ENCODE measurements at places on chromosomes 6 and 20. TPM values are rescaled to one million over a fixed set of nuclear protein-coding genes. Genes with fewer than 3 reads are reported as not detected.

Gene RSPH9
- polyA plus RNA-seq = 0.09 TPM

Gene LRRC1
- polyA plus RNA-seq = 0.63 TPM

Gene BNIP5
- not detected for polyA plus RNA-seq

Gene SCUBE3
- 0.06 TPM for polyA plus RNA-seq

Gene SCRT2
- not detected for polyA plus RNA-seq

Gene SLC22A3
- 15.4 TPM for polyA plus RNA-seq

Gene TREML2
- 0.04 TPM for polyA plus RNA-seq

DNA sequence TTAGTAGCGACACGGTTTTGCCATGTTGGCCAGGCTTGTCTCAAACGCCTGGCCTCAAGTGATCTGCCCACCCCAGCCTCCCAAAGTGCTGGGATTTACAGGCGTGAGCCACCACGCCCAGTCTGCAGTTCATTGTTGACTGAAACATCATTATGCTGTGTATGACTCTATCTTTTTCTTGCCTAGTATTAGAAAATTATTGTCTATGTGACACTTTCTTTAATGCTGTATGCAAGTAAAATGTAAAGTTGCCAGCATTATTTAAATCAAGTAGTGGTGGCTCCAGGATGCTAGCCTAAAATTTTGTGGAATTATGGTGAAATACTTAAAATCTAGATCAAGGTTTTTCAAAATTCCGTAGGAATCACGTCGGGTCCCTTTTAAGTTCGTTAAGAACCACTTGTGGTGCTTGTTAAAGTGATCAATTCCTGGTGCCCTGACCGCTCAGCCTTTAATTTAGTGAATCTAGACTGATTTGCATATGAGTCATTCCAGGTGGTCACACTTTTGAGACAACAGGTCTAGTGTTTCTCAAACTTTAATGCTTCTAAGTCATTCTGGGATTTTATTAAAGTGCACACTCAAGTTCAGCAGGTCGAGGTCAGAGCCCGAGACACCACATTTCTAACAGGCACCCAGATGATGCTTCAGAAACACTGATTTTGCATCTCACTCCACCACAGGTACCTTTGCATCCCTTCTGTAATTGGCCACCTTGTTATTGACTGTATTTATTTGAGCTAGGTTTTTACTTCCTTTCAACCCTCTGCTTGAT is 132.6 kb upstream of the MTHFD1L start:
- no peak overlapping the region for H3K4me3 ChIP-seq
- H3K27ac ChIP-seq = no peak overlapping the region
- no peaks in the 10 kb centered on the region for H3K27me3 ChIP-seq

DNA sequence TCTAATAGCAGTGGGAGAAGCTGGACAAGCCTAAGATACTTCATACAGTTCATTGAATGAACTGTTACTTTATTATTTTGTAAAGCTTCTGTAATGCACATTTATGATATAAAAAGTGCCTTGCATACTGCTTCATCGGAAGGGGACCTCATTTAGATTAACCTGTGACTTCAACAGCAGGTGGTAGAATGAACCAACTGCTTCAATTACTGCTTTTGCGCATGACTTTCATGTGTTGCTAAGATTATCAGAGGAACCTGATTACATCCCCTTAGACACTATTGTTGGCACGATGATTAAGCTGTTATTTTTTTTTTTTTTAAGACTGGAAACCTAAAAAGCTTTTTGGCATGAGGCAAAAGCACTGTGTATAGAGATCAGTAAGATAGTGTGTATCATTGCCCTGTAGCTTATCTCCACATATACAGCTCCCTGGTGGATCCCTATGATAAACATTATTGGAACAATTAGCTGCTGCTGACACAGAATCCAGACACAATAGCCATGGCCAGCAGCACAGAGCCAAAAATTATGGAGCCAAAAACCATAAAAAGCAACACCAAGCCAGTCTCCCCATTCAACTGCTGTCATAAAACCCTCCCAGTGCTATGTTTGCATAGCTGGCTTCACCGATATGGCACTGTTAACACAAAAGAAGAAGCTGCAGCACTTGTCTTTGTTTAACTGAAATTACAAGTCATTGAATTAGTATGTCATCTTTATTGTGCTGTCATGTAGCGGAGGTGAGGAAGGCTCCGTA is 731.6 kb upstream of the MMS22L start:
- no peaks in the 10 kb centered on the region for H3K27me3 ChIP-seq
- H3K27ac ChIP-seq = no peak overlapping the region
- H3K36me3 ChIP-seq = no peaks in the 10 kb centered on the region
- no peak for DNase-seq

- H3K27ac ChIP-seq = no peak overlapping the region
- no peaks in the 10 kb centered on the region for H3K4me1 ChIP-seq
- no peaks in the 10 kb centered on the region for H3K36me3 ChIP-seq
- no peaks in the 10 kb centered on the region for H3K27me3 ChIP-seq
- no peak for DNase-seq
- no peak overlapping the region for H3K4me3 ChIP-seq
Observed at GRCh38 chr6:105250533-105250932, 70.7 kb upstream of the POPDC3 start.

DNA sequence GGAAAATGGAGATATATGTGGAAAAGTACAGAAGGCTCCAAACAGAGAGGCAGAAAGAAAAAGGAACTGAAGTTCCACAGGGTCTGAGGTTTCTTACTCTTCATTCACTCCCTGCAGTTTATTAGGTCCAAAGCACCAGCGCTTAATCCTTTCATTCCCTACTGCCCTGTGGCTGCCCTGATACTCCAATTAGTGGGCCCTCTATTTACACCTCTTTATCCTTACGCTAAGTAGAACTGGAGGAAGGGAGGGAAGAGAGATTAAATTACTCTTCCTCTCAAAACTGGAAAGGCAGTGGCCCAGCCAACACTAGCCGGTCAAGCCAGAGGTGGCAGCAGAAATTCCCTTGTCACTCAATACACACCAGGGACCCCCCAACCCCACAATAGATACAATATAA is 20.4 kb downstream of the TRERF1 start:
- H3K27ac ChIP-seq = no peak overlapping the region
- H3K27me3 ChIP-seq = no peaks in the 10 kb centered on the region
- H3K4me3 ChIP-seq = no peak overlapping the region

DNA sequence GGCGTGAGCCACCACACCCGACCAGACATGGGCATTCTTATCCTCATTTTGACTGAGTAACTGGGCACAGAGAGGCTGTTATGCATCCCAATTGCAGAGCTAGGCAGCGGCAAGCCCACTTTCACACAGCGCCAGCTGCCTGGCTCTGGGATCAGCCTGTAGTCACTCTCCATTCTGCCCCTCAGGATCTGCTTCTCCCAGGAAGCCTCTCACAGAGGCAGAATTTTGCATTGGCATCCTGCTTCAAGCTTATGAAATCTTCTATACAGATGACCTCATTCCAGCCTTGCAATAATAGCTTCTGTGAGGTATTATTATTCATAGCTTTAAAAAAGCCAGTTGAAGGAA is 37.0 kb upstream of the IER3 start:
- no peak for DNase-seq
- H3K36me3 ChIP-seq = no peaks in the 10 kb centered on the region
- H3K27ac ChIP-seq = peak overlapping the region; percentile 78
- H3K4me3 ChIP-seq = no peak overlapping the region
- H3K27me3 ChIP-seq = no peaks in the 10 kb centered on the region

DNA sequence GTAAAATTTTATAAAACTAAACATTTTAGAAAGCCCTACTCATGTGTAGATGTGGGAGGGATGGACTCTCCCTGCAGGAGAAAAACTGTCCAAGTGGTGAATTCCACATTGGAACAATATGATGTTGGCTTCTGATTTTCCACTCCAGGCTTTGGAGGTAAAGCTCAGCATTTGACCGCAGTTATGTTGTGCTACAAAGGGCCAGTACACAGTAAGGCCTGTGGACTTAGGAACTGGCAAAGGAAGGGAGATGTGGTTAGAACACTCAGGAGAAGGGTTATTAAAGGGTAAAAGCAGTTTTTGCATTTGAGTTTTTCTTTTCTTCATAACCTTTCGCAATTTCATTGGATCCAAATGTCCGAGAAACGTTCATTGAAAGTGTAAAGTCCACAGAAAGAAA is 150.3 kb upstream of the SASH1 start:
- no peaks in the 10 kb centered on the region for H3K27me3 ChIP-seq
- DNase-seq = no peak

- H3K36me3 ChIP-seq = no peaks in the 10 kb centered on the region
- H3K27me3 ChIP-seq = peaks cover 3% of the 10 kb centered on the region
- no peaks in the 10 kb centered on the region for H3K4me1 ChIP-seq
- no peak for DNase-seq
Observed at GRCh38 chr20:40241596-40242343, 447.3 kb downstream of the MAFB start.

- no peak for DNase-seq
- peaks cover 13% of the 10 kb centered on the region for H3K4me1 ChIP-seq
- H3K27ac ChIP-seq = no peak overlapping the region
Observed at GRCh38 chr6:113653275-113653674, 203.9 kb upstream of the MARCKS start.

DNA sequence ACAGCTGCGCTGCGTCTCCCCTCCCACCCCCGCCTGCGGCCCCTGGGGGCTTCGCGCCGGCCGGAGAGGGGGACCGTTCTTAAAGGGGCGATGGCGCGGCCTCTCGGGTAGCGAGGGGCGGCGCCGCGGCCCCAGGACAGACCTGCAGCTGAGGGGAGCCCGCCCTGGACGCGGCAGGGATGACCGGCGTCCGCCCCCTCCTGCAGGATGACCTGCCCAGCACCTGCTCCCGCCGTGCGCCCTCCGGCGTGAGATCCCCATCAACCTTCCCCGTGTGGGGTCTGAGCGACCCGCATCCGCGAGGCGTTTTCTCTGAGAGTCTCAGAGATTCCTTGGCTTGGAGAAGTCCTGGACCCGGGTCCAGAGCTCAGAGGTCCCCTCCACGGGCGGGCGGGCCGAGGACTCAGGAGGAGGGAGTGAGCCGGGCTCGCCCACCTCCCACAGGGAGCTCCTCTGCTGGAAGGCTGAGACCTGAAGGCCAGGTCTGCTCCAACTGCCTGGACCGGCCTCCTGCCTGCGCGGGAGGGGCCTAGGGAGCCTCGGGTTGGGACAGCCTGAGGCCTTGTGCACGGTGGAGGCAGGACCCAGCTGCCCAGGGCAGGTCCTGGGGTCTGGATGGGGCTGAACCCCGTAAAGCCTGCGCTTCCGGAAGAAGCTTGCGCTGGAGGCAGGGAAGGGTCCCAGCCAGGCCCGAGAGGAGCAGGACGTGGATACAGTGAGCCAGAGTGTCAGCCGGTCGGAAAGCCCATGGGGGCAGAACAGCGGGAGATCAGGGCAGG is 532 bp upstream of the NKAIN4 start:
- H3K4me3 ChIP-seq = no peak overlapping the region
- no peaks in the 10 kb centered on the region for H3K36me3 ChIP-seq

DNA sequence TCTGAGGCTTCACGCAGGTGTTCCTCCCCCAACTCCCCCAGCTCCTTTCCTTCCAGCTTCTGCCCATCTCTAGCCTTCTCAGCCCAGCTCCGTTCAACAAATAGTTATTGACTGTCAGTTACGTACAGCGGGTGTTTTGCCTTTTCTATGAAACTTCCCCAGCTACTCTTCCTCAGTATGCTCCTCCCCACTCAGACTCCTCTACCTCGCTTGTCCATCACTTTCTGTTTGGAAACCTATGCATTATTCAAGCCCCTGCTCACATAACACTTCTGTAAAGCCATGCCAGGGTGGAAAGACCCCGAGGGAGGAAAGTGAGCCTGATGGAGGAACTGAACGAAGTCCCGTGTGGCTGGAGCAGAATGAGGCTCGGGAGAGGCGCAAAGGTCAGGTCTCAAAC is 44.2 kb upstream of the NR2E1 start:
- H3K4me3 ChIP-seq = no peak overlapping the region
- no peak overlapping the region for H3K27ac ChIP-seq
- DNase-seq = no peak
- H3K4me1 ChIP-seq = peaks cover 15% of the 10 kb centered on the region

GRCh38 chr6:125508793-125509192 is 207.0 kb upstream of the HDDC2 start:
- no peak overlapping the region for H3K4me3 ChIP-seq
- no peak for DNase-seq
- no peaks in the 10 kb centered on the region for H3K27me3 ChIP-seq
- H3K36me3 ChIP-seq = no peaks in the 10 kb centered on the region
- no peak overlapping the region for H3K27ac ChIP-seq
- H3K4me1 ChIP-seq = peaks cover 5% of the 10 kb centered on the region

- H3K4me1 ChIP-seq = peaks cover under 1% of the 10 kb centered on the region
- H3K27me3 ChIP-seq = no peaks in the 10 kb centered on the region
- DNase-seq = no peak
- no peak overlapping the region for H3K4me3 ChIP-seq
Observed at GRCh38 chr20:13141546-13141945, 79.5 kb upstream of the ISM1 start.

- H3K36me3 ChIP-seq = no peaks in the 10 kb centered on the region
- DNase-seq = no peak
- peaks cover 32% of the 10 kb centered on the region for H3K27me3 ChIP-seq
Observed at GRCh38 chr6:6008089-6008647, 1.4 kb upstream of the NRN1 start.

DNA sequence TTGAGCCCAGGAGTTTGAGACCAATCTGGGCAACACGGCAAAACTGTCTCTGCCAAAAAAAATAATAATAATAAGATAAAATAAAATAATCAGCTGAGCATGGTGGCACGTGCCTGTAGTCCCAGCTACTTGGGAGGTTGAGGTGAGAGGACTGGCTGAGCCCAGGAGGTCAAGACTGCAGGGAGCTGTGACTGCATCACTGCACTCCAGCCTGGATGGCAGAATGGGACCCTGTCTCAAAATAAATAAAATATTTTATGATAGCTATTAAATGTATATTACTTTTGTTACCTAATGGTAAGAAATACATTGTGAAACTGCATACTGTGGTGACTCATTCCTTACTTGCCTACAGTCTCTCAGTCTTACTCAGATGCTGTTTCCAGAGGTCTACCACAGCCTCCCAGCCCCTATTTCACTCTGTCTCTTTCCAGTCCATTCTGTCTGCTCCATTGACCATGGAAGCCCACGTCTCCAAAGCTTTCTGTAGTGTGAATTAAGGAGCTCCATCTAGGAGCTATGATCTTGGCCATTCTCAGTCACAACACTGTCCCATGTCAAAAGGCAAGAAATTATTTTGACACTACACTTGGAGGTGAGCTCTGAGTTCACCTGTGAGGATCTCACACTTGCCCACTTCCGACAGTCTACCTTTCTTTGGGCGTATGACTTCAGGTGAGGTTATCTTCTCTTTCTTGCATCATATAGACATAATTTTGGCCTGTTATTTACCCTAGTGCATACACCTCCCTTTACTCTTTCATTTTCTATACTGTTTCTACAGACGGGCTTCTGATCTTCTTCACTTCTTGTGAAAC is 22.4 kb upstream of the SNX9 start:
- no peaks in the 10 kb centered on the region for H3K4me1 ChIP-seq
- no peak for DNase-seq
- no peak overlapping the region for H3K4me3 ChIP-seq
- H3K27ac ChIP-seq = no peak overlapping the region
- no peaks in the 10 kb centered on the region for H3K27me3 ChIP-seq

Data from liver (tissue), 10 donors.